Cerebellum (tissue), 4 donors: ENCODE measurements at places on chromosomes 3 and 15.

DNA sequence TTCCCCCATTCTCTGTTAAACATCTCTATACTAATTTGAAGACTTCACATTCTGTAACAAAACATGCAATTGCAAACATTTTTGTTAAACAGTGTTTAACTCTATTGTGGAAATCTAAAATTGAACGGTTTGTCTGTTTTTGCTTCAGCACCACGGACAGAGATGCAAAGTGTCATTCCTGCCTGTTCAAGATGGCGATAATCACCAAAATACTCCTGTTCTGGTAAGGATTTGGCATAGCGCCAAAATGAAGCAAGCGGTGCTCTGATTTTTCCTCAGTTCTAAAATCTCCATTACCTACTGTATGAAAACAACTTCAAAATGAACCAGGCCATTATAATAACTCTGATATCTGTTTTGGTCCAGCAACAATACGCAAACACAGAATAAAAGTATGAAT lies 129.7 kb upstream of the TUSC7 start:
- no peak for DNase-seq

DNA sequence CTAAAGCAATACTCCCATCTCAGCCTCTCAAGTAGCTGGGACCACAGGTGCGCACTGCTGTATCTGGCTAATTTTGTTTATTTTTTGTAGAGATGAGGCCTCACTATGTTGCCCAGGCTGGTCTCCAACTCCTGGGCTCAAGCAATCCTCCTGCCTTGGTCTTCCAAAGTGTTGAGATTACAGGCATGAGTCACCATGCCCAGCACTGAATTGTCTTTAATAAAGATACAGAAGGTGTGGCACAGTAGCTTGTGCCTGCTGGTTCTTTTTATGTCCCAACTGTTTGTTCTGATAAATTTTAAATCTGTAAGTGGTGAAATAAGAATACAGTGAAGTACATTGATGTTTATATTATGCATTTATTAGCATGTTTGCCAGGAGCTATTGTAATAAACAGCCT lies 20.6 kb upstream of the TRAK1 start:
- DNase-seq = no peak

DNA sequence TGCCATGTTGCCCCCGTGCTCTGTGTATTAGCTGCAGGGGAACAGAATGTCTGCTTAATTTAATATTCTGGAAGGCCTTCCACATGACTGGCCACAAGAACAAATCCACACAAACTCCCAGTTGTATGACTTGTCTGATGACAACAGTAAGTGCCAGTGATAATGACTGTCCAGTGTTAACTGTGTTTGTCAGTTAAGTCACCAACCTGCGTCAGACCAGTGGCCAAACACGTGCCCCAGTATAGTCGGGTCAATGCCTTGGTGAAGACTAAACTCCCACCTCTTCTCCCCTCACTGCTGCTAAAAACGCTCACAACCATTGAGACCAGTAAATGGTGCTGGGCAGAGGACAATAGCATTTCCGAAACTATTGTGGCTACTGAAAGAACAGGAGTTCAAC lies 9.8 kb upstream of the ATP13A5 start:
- no peak for DNase-seq

- DNase-seq = no peak
Observed at GRCh38 chr3:23301819-23302218, 98.7 kb downstream of the UBE2E2 start.

GRCh38 chr3:106805625-106806024 lies 571.6 kb upstream of the CCDC54 start:
- DNase-seq = no peak

DNA sequence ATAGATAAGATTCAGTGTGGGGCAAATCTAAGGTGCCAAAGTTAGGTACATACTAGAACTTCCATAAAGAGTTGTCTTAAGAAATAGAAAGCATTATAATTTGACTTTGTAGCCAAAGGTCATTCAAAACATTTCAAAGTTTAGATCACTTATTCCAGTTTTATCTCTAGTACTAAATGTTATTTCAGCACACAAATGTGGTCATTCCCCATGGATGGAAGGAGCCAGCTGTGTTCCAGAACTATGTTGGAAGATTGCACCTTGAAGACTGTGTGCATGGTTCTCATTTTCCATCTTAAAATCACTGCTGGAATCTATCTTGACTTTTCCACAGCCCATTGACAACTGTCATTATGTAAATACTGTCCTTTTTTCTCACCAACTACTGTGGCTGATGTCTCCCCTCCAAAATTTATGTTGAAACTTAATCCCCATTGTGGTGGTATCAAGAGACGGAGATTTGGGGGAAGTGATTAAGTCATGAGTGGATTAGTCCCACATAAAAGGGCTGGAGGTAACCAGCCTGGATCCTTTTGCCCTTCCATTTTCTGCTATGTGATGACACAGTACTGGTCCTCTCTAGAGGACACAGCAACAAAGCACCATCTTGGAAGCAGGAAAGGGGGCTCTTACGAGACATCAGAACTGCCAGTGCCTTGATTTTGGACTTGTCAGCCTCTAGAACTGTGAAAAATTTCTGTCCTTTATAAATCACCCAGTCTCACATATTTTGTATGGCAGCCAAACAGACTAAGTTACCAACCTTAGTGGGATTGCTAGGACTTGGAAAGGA lies 24.0 kb downstream of the TGFBR2 start:
- no peak for DNase-seq

- DNase-seq = no peak
Observed at GRCh38 chr3:141644931-141645330, 93.2 kb upstream of the RNF7 start.

- DNase-seq = no peak
Observed at GRCh38 chr15:31338318-31338878, 11.8 kb downstream of the KLF13 start.

DNA sequence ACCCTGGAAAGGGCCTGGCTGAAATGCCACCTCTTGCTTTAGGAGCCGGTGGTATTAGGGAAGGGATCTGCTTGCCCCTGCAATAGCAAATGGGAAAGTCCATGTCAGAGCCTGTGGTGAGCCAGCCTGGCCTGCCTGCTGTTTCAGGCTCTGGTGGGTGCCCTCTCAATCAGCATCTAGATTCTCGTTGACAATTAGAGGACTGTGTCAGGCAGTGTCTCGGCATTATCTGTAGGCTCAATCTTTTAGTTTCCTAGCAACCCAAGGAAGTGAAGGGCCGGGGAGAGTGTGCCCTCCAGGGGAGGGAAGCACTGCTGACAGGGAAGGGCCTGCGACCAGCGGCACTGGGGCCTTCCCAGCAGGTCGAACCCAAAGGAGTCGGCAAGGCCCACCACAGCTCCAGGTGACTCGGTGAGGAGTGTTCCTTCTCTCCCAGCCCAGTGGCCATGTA lies 42.1 kb downstream of the TLE3 start:
- no peak for DNase-seq

GRCh38 chr3:25453619-25454004 lies 25.5 kb downstream of the RARB start:
- no peak for DNase-seq
